Activated T-cell treated with anti-CD3 and anti-CD28 coated beads, Interleukin-2, amount 50 U/mL, for 1 hour (primary cell): ENCODE measurements at places on chromosomes 3 and 15.

- DNase-seq: no peak
Observed at GRCh38 chr3:70994644-70995043, 588.9 kb downstream of the FOXP1 start.

DNA sequence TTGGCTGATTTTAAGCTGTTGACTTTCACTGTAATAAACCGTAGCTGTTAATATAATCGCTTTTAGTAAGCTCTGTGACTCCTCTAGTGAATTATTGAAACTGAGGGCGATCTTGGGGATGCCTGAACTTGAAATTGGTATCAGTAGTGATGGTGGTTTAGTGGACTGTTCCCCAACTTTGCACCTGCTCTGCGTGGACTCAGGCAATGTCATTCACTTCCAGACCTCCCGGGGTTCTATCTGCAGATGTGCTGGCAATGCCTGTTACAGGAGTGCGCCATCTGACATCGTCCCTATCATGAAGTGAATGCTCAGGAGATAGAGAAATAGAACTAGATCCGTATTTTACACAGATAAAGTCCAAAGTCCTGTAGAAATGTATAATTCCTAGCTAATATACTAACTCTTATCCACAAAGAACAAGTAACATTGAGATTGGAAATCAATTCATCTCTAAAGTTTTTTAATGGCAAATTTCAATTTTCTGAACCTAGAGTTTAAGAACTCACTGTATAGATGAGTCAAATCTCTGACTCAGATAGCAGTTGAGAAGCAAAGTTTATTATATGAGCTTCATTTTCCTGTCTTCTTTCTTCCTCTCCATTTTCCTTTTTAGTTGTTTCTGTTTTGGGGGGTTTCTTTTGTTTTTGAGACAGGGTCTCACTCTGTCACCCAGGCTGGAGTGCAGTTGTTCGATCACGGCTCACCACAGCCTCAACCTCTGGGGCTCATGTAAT lies 51.8 kb downstream of the HEG1 start:
- no peak for DNase-seq

- DNase-seq: no peak
Observed at GRCh38 chr3:97940034-97940433, 32.2 kb downstream of the RIOX2 start.

- DNase-seq: no peak
Observed at GRCh38 chr3:179811321-179812095, 158.7 kb downstream of the USP13 start.

DNA sequence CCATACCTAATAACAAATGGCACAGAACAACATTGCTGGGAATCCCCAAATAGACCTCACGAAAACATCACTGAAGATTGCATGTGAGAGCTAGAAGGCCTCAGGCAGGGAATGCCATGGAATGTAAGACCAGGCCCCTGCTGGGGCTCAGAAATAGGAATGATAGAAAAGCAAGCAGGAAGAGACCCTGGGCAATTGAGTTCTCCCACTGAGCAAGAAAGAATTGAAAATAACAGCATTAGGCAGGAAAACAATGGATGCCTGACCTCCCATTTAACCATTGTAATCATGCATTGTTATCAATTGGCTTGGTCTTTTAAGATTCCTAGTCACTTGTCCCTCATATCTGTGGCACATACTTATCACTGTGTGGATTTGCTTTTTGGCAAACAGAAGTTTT lies 581.6 kb downstream of the FHIT start:
- DNase-seq: no peak

GRCh38 chr3:136634821-136635220 lies 117.4 kb downstream of the STAG1 start:
- no peak for DNase-seq

DNA sequence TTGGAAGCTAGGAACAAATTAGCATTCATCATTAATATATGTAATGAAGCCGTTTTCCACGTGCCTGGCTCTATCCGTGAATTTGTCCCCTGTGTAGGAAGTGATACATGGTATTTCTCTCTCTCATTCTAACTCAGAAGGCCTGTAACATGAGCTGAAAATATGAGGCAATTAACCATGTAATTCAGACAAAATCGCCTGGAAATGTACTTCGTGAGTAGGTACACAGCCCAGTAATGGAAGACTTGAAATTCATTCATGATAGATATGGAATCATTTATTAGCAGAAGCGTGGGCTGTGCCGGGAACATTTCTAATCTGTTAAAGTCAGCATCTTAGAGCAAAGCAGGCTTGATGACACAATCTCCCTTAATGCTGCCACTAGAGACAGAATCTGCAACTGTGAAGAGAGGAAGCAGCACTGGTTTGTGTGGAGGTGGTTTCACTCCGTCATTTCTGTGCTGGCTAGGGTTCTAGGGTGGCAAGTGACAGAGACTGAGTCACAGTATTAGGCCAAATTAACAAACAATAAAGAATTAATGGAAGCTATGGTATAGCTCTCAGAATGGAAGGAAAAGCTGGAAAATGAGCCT lies 225.0 kb upstream of the PROK2 start:
- no peak for DNase-seq

DNA sequence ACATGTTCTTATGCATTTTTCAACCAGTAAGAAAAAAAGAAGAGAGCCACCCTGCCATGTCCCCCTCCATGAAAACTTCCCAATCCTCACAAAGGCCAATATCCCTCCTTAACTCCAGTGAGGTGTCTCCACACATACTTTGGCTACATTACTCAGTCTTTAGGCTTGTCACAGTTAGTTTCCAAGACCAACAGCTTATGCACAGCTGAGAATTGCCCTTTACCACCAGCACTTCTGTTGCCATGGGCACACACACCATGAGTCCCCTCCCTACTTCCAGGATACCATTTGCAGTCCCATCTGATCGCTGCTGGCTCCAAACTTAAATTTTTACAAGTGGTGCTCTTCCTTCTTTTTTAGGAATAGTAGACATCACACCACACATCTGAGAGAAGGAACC lies 150.3 kb upstream of the STRIT1 start:
- DNase-seq: no peak

- DNase-seq: no peak
Observed at GRCh38 chr15:58539548-58539947, 107.8 kb downstream of the LIPC start.

DNA sequence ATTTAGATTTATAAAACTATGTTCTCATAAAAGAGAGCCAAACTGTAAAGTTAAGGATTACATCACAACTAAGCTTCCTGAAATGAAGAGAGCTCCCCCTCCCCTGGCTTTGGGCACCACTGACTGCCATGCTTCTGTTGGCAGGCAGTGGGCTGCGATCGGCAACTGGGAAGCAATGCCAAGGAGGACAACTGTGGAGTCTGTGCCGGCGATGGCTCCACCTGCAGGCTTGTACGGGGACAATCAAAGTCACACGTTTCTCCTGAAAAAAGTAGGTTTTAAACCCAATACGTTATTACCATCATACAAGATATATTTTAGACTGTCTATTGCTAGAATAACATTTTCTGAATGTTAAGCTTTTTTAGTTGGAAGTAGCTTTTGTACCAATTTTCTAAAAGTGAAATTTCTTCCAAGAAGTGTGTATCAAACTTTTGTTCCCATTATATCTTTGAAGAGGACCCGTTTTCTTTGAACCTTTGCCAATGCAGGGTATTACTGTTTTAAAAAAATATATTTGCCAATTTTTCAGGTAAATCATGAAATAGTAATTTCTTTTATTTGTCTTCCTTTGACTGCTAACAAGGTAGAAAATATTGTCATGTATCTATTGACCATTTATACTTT lies 184.1 kb downstream of the ADAMTSL3 start:
- DNase-seq: no peak

GRCh38 chr15:34737477-34737876 lies 17.3 kb downstream of the GJD2 start:
- DNase-seq: no peak

GRCh38 chr3:42988097-42988496 lies 9.0 kb downstream of the GASK1A start:
- DNase-seq: no peak

- no peak for DNase-seq
Observed at GRCh38 chr15:71451130-71451529, 335.9 kb downstream of the THSD4 start.

DNA sequence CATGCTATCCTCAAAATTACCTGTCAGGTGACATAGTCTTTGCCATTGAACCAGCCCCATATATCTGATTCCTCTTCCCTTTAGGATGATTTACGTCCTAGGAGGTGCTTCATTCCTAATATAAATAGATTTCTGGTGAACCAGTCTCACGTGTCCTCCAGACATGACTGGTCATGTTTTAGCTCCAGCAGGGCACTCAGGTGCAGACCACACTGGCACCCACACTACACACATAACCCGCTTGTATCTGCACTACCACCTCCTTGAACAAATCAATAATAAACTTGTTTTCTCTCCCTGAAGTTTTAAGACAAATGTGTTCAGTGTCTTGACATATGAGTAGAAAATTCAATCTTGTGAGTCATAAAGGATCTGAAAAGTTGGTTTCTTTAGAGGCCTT lies 155.5 kb downstream of the GOLIM4 start:
- DNase-seq: no peak

DNA sequence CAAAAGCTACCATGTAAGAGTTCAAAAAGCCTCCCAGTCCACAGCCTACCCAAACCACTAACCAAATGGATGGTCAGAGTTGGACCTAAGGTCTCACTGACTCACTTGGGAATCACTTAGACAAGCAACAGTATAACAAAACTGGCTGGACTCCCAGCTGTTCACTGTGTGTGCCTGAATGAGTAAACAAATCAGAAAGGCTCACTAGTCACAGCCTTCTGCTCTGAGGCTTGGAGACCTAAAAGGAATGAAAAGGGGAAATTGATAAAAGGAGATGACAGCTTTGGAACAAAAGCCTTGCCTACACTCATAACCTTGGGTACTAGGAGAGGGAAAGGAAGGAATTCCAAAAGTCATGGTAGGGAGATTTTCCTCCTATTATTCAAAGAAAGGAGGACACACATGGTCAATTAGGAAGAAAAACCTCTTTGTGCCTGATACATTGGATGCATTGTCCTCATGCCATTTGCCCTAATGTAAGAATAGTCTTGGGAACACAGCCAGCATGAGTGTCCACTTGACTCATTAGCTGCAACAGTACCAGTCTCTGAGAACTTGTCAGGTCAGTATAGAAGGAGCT lies 92.3 kb downstream of the FRMD5 start:
- DNase-seq: no peak

DNA sequence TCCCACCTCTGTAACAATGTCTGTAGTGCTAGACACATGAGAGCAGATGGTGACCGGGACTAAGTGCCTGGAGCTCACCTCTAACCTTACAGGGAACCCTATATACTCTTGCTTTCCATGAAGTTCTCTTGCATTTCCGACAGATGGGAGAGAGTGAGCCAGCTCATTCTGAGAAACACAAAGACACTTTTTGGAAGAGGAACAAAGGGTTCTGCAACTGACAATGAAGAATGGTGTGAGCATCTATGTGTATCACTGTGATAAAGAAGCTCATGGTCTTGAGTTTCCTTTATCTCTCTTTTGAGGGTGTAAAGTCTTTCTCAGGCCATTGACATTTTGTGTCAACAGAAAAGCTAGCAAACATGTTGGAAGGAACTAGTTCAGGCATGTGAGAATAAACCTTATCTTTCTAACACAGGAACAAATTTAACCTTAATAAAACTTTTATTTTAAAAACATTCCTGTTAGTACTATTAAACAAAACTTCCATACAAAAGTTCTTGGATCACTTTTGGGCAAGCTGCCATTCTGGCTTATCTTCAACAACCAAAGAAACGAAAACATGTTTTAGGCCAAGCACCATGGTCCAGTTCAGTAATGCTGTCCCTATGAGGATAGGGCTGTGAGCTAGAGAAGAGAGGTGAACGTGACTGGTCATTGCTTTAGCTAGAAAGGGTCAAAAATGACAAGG lies 142.7 kb downstream of the THRB start:
- DNase-seq: no peak

DNA sequence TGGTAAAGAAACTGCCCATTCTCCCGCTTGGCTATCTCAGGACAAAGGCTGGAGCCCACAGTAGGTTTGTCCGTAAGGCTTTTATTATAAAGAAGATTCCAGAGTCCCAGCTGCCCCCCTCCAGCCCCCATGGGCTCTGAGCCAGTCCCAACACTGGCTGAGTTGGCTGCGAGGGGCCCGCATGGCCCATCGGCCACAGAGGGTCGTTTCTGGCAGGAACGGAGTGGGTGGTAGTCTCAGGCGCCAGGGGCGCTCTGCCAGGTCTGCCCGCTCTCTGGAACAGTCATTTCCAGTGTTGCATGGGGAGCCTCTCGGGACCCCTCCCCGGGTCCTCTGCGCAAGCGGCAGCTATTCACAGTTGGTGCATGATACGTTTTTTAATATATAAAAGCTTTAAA lies 12.2 kb downstream of the H1-8 start:
- DNase-seq: no peak

DNA sequence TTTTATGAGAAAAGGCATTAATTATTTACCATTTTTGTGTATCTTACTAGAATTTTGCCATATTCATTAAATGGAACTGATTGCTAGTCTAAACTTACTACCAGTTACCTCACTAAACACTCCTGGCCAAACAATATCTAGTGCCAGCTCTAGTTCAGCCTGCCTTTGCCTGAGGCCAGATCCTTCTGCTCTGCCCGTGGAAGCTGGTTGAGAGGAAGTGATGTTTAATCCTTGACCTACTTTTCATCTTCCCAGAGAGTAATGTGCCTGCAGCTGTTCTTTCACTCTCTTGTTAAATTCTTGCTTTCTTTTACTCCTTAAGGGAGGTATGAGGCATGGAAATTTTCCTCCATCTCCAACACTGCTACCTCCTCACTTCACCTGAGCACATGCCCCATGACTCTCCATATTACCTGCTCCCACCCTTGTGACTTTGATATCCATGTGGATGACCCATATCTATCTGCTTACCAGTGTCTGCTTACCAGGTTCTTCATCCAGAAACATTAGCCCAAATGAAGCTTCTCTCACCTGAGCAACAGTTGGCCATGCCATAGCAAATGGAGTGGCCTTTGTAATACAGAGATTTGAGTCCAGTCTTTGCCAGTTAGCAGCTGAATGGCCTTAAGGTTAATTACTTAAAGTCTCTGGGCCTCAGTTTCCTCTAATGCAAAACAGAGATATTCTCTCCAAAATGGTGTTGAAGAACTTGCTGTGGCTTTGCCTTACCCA lies 53.4 kb downstream of the UBE2E1 start:
- DNase-seq: no peak
